ENCODE measurements at places on chromosomes 12 and 14. TPM values are rescaled to one million over a fixed set of nuclear protein-coding genes. Genes with fewer than 3 reads are reported as not detected.

ZNF891 gene
- 30.4 TPM for total RNA-seq

RNASE2 gene
- not detected for total RNA-seq

PTPRO gene
- 283 TPM for total RNA-seq

TGM1 gene
- 4.4 TPM for total RNA-seq

PLEKHG7 gene
- total RNA-seq = not detected

GPR162 gene
- 57.0 TPM for total RNA-seq

AVPR1A gene
- total RNA-seq = 7.2 TPM

CAPZA3 gene
- total RNA-seq = not detected

MAP1LC3B2 gene
- total RNA-seq = 4.1 TPM

TRPV4 gene
- 0.31 TPM for total RNA-seq

SRRM4 gene
- total RNA-seq = 19.7 TPM

CEP128 gene
- total RNA-seq = 34.1 TPM

BATF gene
- not detected for total RNA-seq

VDR gene
- not detected for total RNA-seq

LRRC43 gene
- not detected for total RNA-seq

INSM2 gene
- not detected for total RNA-seq

LHX5 gene
- total RNA-seq = not detected

FIGNL2 gene
- 0.63 TPM for total RNA-seq

RNASE4 gene
- total RNA-seq = 2.2 TPM

KDM2B gene
- total RNA-seq = 108 TPM

CKAP4 gene
- 19.7 TPM for total RNA-seq

FZD10 gene
- 0.31 TPM for total RNA-seq

ZC3H10 gene
- 12.8 TPM for total RNA-seq

NRIP2 gene
- total RNA-seq = not detected

LUM gene
- total RNA-seq = 4.4 TPM

KRT75 gene
- total RNA-seq = not detected

LAG3 gene
- total RNA-seq = not detected
